ENCODE measurements at places on chromosomes 2 and 18. TPM values are rescaled to one million over a fixed set of nuclear protein-coding genes. Genes with fewer than 3 reads are reported as not detected.

- peak; percentile 58 for DNase-seq
Observed at GRCh38 chr18:77208964-77209363, 40.7 kb upstream of the GALR1 start.

The ASB18 gene
- polyA plus RNA-seq, result not detected

GRCh38 chr2:30233271-30234009 is 2.1 kb downstream of the LBH start:
- DNase-seq, result no peak

The REG1A gene
- polyA plus RNA-seq, result not detected

DNA sequence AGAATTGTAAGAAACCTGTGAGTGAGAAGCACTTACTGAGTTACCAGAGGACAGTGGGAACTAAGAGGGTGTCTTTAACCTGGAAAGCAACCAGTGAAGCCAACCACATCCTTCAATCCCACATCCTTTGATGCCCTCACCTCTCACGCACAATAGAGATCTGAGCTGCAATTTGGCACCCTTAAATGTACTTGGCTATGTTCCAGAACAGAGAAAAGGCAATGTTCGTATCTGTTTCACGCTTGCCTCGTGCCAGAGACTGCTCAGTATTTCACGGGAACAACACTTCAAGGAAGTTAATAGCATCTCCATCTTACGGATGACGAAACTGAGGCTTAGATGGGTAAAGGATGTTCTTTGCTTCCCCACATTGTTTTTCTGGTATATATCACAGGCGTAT is 167.4 kb downstream of the DPP10 start:
- no peak for DNase-seq

GRCh38 chr18:35376742-35377695 is at the start of gene ZNF396:
Gene ZNF396 (minus strand): TSS chr18:35377337. CDS start chr18:35374292, 3,045 bp downstream.
- DNase-seq, result peak; percentile 62

DNA sequence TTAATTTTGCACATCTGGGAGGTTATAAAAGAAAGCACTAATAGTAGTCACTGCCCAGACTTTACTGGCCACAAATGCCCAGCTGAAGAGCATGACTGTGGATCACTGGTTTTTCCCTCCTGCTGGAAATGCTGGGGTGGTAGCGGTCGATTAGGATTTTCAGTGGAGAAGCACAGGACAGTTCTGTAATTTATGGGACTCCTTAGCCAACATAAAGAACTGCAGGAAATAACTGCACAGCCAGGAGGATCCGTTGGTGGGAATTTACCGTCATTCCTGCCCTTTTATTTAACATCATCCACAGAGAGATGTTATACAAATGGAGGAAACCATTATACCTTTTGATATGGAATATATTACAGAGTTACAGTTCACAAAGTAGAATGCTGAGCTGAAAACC is 61.5 kb downstream of the TNFRSF11A start:
- no peak for DNase-seq

DNA sequence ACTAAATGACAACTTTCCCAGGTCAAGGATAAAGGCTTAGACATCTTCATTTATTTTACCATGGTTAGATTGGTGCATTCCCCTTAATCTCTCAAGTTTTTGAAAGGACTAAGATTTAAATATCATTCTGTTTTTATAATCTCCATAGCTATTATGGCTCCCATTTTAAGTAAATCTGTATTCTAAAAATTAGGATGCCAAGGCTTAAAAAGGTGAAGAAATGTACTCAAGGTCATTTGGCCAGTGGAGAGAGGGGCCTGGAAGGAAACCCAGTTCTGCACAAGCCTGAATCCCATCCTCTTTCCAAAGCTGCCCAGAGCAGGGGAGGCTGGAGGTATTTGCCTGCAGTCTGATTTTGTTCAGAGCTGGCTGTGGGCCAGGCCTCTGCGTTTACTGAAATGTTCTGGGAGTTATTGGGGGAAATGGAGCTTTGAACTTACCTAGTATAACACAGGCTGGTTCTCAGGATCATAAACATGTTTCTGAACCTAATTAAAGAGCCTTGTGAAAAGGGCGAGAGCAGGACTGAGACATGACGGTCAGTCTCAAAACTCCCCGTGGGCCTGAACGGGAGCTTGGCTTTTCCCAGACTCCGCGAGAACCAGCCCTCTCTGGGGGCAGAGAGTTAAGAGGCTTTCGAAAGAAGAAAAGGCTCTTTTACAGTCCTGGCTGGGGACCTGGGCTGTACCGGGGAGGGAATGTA is 85.6 kb downstream of the DDX1 start:
- DNase-seq, result no peak

The HOXD12 gene
- not detected for polyA plus RNA-seq

- DNase-seq, result no peak
Observed at GRCh38 chr2:198757069-198757468, 700.7 kb downstream of the SATB2 start.

All from fibroblast of lung (primary cell).